ENCODE measurements at places on chromosomes 6 and 20.

- H3K27ac ChIP-seq, result peak overlapping the region; percentile 95
- H3K4me3 ChIP-seq, result peak overlapping the region; percentile 97
- DNase-seq, result no peak
- H3K4me1 ChIP-seq, result peaks cover 40% of the 10 kb centered on the region
- H3K27me3 ChIP-seq, result no peaks in the 10 kb centered on the region
Observed at GRCh38 chr20:49937027-49937929, 1.1 kb downstream of the RNF114 start.

- H3K27me3 ChIP-seq, result peaks cover 3% of the 10 kb centered on the region
- no peak overlapping the region for H3K27ac ChIP-seq
- no peak for DNase-seq
- no peaks in the 10 kb centered on the region for H3K4me1 ChIP-seq
Observed at GRCh38 chr20:60653111-60653845, 598.8 kb upstream of the CDH4 start.

DNA sequence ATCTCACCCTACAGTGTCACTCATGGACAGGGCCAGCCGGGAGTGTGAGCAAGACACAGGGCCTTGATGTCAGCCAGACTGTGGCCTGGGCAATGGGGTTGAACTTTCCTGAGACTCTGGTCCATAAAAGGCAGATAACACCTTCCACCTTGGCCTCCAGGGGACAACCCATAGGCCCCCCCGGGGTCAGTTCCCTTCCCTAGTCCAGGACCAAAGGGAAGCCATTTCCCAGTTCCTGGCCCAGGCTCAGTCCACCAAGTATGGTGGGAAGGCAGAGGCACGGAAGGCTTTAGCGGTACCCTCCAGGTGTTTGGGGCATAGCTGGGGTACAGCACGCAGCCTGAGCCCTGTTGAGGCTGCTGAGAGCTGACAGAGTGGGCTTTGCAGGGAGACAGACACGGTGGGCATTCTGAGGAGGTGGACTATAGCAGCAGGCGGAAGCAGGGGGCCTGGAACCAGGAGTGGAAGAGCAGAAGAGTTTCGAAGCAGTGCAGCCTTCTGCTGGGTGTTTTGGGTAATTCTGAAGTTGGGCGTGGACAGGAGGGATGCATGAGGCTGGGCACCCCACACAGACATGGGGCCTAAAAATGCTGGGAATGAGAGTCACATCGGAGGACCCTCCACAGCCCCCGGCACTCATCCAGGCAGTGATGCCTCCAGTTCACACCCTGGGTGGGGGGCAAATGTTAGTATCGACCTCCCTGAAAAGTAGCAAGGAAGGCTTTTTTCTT lies 43.9 kb upstream of the CD93 start:
- H3K36me3 ChIP-seq, result no peaks in the 10 kb centered on the region
- no peak overlapping the region for H3K4me3 ChIP-seq
- peaks cover 3% of the 10 kb centered on the region for H3K4me1 ChIP-seq
- no peak for DNase-seq
- no peak overlapping the region for H3K27ac ChIP-seq

GRCh38 chr6:157533048-157533871 lies 152.3 kb downstream of the ZDHHC14 start:
- no peak for DNase-seq
- peaks cover 20% of the 10 kb centered on the region for H3K4me1 ChIP-seq
- peaks cover 1% of the 10 kb centered on the region for H3K36me3 ChIP-seq
